Body of pancreas (tissue), 4 donors: ENCODE measurements at places on chromosomes 7 and 10. TPM values are rescaled to one million over a fixed set of nuclear protein-coding genes. Genes with fewer than 3 reads are reported as not detected.
A peak's percentile ranks its signal among the peaks of the same experiment; 100 is the strongest.

Gene ZNF800
- 20.0 TPM for total RNA-seq

Gene NPFFR1
- total RNA-seq: not detected

Gene PNLIP
- total RNA-seq: 8,888 TPM

Gene SEMA3A
- 0.33 TPM for total RNA-seq

Gene TACC2
- 29.0 TPM for total RNA-seq

- no peak for DNase-seq
- H3K4me1 ChIP-seq: no peaks in the 10 kb centered on the region
- no peak overlapping the region for H3K4me3 ChIP-seq
- no peaks in the 10 kb centered on the region for H3K27me3 ChIP-seq
These were observed 832.1 kb downstream of the SORCS3 start for GRCh38 chr10:105473170-105473569.

GRCh38 chr10:84290235-84290634, 38.2 kb upstream of the CCSER2 start:
- no peak overlapping the region for H3K4me3 ChIP-seq
- H3K4me1 ChIP-seq: peaks cover 6% of the 10 kb centered on the region
- peak; percentile 38 for DNase-seq

Gene MKX
- 1.6 TPM for total RNA-seq

Gene TEX47
- total RNA-seq: not detected

Gene SPDYE2B
- not detected for total RNA-seq

Gene ADIRF
- total RNA-seq: 113 TPM

Gene FGL2
- 4.3 TPM for total RNA-seq

DNA sequence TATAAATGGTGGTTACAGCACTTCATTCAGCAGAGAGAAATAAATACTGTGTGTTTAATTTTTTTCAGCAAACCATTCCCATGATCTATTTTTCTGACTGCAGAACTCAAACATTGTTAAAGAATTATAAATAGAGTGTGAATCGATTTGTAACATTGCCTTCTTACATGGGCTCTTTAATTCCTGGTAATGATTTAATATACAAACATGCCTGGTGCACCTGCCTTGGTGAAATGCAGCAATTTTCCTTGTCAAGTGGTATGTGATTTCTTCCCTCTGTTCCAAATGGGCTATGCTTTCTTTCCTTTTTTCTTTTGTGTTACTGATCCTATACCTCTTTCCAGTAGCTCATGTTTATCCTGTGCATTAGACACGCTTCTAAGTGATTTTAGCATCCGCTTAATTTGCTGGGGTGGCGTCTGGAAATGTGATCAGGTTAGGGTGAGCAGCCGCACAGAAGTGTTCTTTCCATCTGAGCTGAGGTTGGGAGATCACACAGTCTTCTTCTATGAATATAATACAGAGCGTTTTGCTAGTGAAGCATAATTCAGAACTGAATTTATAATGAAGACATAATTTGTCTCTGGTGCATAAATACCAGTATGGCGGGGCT, 94.3 kb upstream of the ITGB1 start:
- H3K4me1 ChIP-seq: no peaks in the 10 kb centered on the region
- H3K4me3 ChIP-seq: no peak overlapping the region
- no peaks in the 10 kb centered on the region for H3K27me3 ChIP-seq
- no peak overlapping the region for H3K27ac ChIP-seq

DNA sequence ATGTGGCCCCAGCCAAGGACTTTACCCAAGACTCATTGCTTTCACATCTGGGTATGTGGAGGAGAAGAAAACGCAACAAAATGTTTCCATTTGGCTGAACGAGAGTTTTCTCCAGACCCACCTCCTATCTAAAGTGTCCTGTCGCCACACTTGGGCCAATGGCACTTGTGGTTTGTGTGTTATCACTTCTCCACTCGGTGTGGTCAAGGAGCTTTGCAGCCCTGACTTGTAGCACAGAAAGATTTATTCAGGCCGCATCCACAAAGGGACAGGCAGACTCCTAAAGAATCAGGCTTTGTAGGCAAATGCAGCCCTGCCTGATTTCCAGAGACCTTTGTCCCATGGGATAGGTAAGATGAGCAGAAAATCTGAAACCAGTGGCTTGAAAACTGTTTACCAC, 12.8 kb upstream of the LRRC4 start:
- no peak overlapping the region for H3K4me3 ChIP-seq
- H3K4me1 ChIP-seq: no peaks in the 10 kb centered on the region
- H3K27ac ChIP-seq: no peak overlapping the region
- no peaks in the 10 kb centered on the region for H3K27me3 ChIP-seq
- DNase-seq: no peak

DNA sequence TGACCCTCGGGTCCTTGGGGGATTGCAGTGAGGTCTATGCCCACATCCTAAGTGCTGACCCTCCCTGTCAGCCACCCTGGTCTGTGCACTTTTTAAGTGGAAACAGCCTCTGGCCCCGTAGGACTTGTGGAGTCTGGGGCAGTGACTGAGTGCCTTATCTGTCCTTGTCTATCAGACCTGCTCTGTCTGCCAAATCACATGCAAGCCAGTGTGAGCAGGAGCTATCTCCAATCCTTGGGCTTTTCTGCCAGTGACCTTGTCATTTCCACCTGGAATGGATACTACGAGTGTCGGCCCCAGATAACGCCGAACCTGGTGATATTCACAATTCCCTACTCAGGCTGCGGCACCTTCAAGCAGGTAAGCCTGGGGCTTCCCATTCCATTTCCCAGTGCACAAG, 62.7 kb downstream of the C10orf120 start:
- DNase-seq: peak; percentile 81
- no peaks in the 10 kb centered on the region for H3K36me3 ChIP-seq
- no peak overlapping the region for H3K4me3 ChIP-seq
- H3K4me1 ChIP-seq: peaks cover 32% of the 10 kb centered on the region

- H3K27me3 ChIP-seq: no peaks in the 10 kb centered on the region
- no peaks in the 10 kb centered on the region for H3K36me3 ChIP-seq
- H3K4me1 ChIP-seq: peaks cover 20% of the 10 kb centered on the region
- H3K4me3 ChIP-seq: no peak overlapping the region
- H3K27ac ChIP-seq: no peak overlapping the region
These were observed 3.5 kb upstream of the GDF2 start for GRCh38 chr10:47318706-47319105.

- H3K27ac ChIP-seq: peak overlapping the region; percentile 63
- H3K27me3 ChIP-seq: no peaks in the 10 kb centered on the region
- no peaks in the 10 kb centered on the region for H3K36me3 ChIP-seq
- DNase-seq: no peak
- no peak overlapping the region for H3K4me3 ChIP-seq
These were observed 8.2 kb downstream of the MAT1A start for GRCh38 chr10:80281292-80281691.

DNA sequence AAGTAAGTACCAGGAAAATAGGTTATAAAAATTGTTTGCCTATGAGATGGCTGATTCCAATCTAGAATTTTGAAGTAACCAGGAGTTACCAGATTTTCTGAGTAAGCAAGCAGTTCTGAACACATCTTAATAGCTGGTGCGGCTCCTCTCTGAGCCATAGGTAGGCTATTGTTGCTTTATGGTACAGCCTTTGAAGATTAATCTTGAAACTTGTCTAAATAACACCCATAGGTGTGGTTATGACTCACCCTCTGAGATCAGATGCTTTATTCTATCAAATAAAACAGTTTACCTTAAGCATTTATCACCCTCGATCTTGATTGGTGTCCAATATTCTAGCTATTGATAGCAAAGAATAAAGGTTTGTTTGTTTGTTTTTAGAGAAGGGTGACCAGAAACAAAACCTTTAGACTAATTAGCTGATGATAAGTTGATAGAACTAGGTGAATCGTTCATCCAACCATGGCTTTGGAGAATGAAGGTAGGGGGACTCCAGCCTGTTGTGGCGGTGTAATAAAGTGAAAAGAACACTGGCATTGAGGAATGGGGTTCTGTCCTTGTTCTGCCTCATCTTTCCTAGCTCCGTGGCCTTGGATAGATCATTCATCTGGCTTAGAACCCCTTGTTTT, 72.2 kb downstream of the VTI1A start:
- peaks cover 6% of the 10 kb centered on the region for H3K4me1 ChIP-seq
- no peak overlapping the region for H3K27ac ChIP-seq
- no peak for DNase-seq
- no peaks in the 10 kb centered on the region for H3K27me3 ChIP-seq
- H3K4me3 ChIP-seq: no peak overlapping the region

- no peaks in the 10 kb centered on the region for H3K27me3 ChIP-seq
- no peak overlapping the region for H3K27ac ChIP-seq
- peaks cover 46% of the 10 kb centered on the region for H3K4me1 ChIP-seq
- DNase-seq: no peak
- H3K4me3 ChIP-seq: no peak overlapping the region
These were observed 6.4 kb downstream of the USP54 start for GRCh38 chr10:73584737-73585136.

GRCh38 chr10:71082960-71083715, 129.2 kb upstream of the UNC5B start:
- H3K4me1 ChIP-seq: no peaks in the 10 kb centered on the region
- no peaks in the 10 kb centered on the region for H3K36me3 ChIP-seq
- DNase-seq: no peak
- no peaks in the 10 kb centered on the region for H3K27me3 ChIP-seq
- H3K4me3 ChIP-seq: no peak overlapping the region

GRCh38 chr10:77196614-77197013, 441.0 kb downstream of the KCNMA1 start:
- H3K27ac ChIP-seq: no peak overlapping the region
- H3K27me3 ChIP-seq: no peaks in the 10 kb centered on the region
- no peak for DNase-seq
- no peaks in the 10 kb centered on the region for H3K36me3 ChIP-seq
- H3K4me3 ChIP-seq: no peak overlapping the region
- peaks cover 5% of the 10 kb centered on the region for H3K4me1 ChIP-seq

Gene TCERG1L
- total RNA-seq: 4.2 TPM

Gene C10orf143
- total RNA-seq: 3.3 TPM

Gene SH2D4B
- total RNA-seq: not detected

DNA sequence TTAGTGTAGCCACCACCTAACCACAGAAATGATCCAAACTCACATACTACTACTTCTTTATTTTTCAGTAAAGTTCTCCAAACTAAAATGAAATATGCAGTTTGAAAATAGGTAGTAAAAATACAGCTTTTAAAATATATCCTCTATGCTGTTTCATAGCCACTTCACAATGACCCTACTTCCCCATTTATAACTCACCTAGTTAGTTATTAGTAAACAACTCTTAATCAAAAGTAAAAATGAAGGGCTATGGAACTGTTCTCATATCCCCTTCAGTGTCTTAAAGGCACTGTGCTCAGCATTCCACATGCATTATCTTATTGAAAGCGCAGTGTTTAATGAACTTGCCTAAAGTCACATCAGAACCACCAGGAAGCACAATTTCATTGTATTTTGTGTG, 43.5 kb downstream of the KMT2C start:
- H3K27ac ChIP-seq: peak overlapping the region; percentile 32
- no peak overlapping the region for H3K4me3 ChIP-seq
- H3K36me3 ChIP-seq: no peaks in the 10 kb centered on the region
- no peaks in the 10 kb centered on the region for H3K27me3 ChIP-seq

DNA sequence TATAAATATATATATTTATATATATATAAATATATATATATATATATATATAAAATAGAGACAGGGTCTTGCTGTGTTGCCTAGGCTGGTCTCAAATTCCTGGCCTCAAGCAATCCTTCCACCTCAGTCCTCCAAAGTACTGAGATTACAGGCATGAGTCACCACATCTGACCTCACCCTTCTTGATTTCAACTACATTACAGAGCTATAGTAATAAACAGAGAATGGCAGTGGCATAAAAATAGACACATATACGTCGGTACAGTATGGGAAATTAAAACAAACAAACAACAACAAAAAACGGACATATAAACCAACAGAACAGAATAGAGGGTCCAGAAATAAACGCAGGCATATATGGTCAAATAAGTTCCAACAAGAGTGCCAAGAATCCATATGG, 77.6 kb upstream of the PPP1R3A start:
- no peaks in the 10 kb centered on the region for H3K27me3 ChIP-seq
- H3K27ac ChIP-seq: no peak overlapping the region
- H3K36me3 ChIP-seq: no peaks in the 10 kb centered on the region
- H3K4me3 ChIP-seq: no peak overlapping the region
- no peak for DNase-seq

Gene OR13A1
- total RNA-seq: not detected

GRCh38 chr7:93327006-93327633, 95.0 kb downstream of the VPS50 start:
- H3K4me1 ChIP-seq: no peaks in the 10 kb centered on the region
- H3K27ac ChIP-seq: no peak overlapping the region
- DNase-seq: no peak
- no peaks in the 10 kb centered on the region for H3K36me3 ChIP-seq
- no peaks in the 10 kb centered on the region for H3K27me3 ChIP-seq
- no peak overlapping the region for H3K4me3 ChIP-seq

- no peak overlapping the region for H3K27ac ChIP-seq
- H3K4me3 ChIP-seq: no peak overlapping the region
- DNase-seq: no peak
- no peaks in the 10 kb centered on the region for H3K4me1 ChIP-seq
- no peaks in the 10 kb centered on the region for H3K36me3 ChIP-seq
- H3K27me3 ChIP-seq: no peaks in the 10 kb centered on the region
These were observed 75.0 kb upstream of the JCAD start for GRCh38 chr10:30134171-30134945.

Gene CTAGE8
- total RNA-seq: 3.4 TPM

DNA sequence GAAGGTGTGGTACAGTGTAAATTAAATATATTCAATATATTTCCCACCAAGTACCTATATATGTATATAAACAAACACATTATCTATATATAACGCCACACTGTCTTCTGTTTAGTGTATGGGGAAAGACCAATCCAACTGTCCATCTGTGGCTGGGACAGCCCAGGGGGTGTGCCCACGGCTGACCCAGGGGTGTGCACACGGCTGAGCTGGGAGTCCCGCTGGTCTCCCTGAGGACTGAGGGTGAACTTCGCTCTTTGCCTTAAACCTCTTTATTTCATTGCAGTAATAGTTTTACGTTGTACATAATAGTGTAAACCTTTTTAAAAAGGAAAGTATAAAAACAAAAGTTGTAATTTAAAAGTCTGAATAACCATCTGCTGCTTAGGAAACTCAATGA, 6.3 kb downstream of the EN2 start:
- H3K36me3 ChIP-seq: no peaks in the 10 kb centered on the region
- H3K4me1 ChIP-seq: peaks cover 30% of the 10 kb centered on the region
- H3K27me3 ChIP-seq: peaks cover 65% of the 10 kb centered on the region
- H3K4me3 ChIP-seq: no peak overlapping the region

DNA sequence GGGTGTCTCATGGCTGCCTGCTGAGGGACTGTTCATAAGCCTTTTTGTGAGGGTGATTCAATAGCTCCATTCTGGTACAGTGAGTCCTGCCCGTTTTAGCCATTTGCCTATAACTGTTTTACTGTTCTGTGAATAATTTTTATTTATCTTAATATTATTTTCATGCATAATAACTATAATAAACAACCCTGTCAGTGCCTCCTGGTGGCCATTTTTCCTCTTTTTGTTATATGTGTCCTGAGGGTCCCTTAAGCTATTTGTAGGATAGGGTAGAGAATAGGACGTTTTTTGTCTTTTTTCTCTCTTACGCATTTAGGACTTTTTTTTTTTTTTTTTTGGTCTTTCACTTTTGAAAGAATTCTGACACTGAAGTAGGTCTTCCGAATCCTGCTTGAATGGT, 2.9 kb downstream of the C1QL3 start:
- peaks cover 20% of the 10 kb centered on the region for H3K27me3 ChIP-seq
- H3K4me3 ChIP-seq: no peak overlapping the region
- no peak for DNase-seq
- H3K36me3 ChIP-seq: no peaks in the 10 kb centered on the region
